ENCODE measurements at places on chromosomes 6 and 20.
A peak's percentile ranks its signal among the peaks of the same experiment; 100 is the strongest.

GRCh38 chr6:107524626-107525025 lies 34.7 kb downstream of the SOBP start:
- no peak for DNase-seq

DNA sequence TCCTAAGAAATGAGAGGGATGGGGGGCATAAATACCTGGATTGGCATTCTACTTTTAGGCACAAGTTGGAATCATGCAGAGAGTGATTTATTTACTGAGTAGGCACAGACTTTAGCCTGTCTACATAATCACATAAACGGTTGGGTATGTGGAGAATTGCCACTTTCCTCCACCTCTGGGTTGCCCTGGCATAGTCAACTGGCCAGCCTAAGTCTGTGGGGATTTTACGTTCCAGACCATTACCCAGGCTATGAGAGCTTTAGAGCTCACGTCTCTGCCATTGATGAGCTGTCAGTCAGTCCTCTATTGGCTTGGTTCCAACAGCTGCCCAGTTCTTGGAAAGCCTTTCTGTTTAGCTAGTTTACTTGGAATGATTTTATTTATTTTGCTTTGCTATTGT lies 5.0 kb upstream of the BHLHE23 start:
- DNase-seq = no peak

GRCh38 chr6:113011389-113011788 lies 664.3 kb downstream of the RFPL4B start:
- DNase-seq = no peak

GRCh38 chr20:53576586-53577318 lies 16.9 kb downstream of the ZNF217 start:
- peak; percentile 43 for DNase-seq

GRCh38 chr20:59078231-59078630 lies 35.6 kb upstream of the PRELID3B start:
- no peak for DNase-seq

GRCh38 chr6:146876271-146877151 lies 277.7 kb downstream of the ADGB start:
- no peak for DNase-seq

DNA sequence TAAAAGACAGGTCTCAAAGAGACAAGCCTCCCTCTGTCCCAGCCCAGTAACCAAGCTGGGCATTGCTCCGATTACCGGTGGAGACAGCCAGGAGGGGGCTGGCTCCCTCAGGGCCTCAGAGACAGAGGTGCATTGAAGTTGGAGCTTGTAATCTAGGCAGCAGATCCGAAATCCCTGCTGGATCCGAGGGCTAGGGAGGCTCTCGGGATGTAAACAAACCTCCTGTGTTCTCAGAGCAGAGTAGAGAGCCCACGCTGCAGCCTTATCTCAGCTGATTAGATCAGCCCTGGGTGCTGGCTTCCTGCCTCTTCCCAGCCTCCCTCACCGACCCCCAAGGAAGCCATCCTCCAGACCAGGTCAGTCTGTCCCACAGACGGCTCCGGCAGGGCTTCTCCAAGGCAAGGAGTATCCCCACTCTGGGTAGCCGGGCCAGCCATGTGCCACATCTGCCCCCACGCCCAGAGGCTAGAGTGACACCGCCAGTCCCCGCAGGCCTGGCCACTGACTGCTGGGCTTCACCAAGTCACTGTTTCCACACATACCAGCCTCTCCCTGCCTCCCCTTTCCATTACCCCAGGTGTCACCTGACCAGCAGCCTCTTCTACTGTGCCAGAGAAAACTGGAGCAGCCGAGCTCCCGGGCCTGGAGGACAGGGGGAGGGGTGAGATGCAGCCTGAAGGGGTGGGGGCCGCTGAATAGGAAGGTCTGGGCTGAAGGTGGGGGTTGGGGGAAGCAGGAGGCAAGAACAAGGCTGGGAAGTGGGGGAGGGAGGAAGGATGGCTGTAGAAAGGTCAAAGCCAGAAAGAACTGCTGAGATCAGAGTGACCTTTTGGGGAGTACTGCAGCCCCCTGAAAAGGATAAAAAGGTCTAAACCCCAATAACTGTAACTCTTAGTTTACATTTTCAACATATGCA lies 6.0 kb downstream of the SDC4 start:
- no peak for DNase-seq

DNA sequence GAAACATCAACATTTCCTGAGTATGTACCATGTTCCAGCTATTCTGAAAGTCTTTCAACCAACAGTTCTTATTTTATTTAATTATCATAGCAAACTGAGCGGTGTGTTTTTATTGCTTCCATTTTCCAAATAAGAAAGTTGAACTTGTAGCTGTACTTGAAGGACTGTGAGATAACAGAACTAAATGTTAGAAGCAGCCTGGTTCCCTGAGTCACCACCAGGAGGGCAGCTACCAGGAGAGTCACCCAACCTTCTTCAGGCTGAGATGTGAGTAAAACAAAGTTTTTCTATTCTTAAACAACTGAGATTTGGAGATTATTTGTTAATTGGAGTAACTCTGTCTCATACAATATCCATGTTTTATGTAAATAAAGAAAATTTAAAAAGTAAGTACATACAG lies 403.4 kb downstream of the PKHD1 start:
- DNase-seq = no peak

DNA sequence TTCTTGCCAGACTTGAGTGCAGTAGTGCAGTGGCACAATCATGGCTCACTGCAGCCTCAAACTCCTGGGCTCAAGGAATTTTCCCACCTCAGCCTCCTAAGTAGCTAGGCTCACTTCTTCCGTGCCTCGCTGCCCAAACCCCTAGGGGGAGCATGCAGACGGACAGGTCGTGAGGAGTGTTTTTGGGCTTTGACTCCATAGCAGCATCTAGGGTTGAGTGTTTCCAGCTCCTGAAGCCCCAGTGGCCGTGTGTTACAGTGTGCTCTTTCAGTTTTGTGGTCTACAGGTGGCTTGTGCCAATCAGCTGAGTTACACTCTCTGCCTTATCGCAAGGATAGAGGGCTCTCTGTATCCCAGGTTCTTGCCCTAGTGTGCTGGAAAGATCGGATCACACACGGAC lies 33.4 kb downstream of the NCOA3 start:
- DNase-seq = no peak

GRCh38 chr6:11803591-11803971 lies 25.0 kb upstream of the ADTRP start:
- DNase-seq = no peak

GRCh38 chr6:3724451-3725144 lies 26.9 kb downstream of the PXDC1 start:
- no peak for DNase-seq

- DNase-seq = no peak
Observed at GRCh38 chr6:84618046-84618752, 146.2 kb downstream of the TBX18 start.

DNA sequence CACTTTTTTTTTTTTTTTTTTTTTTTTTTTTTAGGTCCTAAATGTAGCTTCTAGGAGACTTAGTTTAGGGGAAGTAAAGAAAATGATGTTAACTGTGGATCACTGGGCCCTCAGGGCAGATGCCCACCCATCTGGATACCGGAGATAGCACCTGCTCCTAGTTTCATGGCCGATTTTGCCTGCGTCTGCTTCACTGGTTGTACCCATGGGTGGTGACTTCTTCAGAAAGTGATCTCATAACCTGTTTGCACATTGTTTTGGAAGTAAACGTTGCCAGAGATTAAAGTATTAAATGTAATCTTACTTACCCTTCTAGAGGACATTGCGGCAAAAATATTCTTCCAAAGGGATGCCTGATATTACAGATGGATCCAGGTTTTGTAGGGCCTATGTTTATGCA lies 79.8 kb upstream of the SGK1 start:
- DNase-seq = no peak

- DNase-seq = no peak
Observed at GRCh38 chr6:156111913-156112312, 656.3 kb upstream of the NOX3 start.

DNA sequence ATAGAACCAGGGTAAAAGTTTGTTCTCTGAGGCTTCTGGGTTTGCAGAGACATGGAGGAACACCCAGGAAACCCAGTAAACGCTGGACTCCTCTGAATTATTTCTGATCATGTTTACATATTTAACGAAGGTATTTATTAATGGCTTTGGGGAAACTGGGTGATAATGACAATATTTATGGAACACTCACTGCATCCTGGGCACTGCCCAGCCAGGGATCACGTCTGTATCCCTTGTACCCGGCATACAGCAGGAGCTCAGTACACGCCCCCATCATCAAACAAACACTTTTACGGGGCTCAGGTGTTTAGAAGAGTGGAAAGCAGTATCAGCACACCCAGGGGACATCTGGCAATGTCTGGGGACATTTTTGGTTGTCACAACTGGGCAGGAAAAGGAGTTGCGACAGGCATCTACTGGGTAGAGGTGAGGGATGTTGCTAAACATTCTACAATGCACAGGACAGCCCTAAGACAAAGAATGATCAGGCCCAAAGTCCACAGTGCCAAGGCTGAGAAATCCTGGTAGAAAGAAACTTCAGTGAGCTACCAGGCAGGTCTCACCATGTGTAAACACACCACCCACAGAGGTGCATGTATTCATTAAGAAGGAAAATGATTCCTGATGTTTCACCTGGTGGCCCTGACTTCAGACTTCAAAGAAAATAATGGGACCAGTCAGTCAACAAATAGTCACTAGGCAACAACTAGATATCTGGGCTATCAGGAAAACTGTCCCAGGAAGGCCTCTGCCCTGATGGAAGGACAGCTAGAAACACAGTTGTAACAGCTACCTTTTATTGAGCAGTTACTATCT lies 35.3 kb downstream of the ZMYND8 start:
- no peak for DNase-seq

DNA sequence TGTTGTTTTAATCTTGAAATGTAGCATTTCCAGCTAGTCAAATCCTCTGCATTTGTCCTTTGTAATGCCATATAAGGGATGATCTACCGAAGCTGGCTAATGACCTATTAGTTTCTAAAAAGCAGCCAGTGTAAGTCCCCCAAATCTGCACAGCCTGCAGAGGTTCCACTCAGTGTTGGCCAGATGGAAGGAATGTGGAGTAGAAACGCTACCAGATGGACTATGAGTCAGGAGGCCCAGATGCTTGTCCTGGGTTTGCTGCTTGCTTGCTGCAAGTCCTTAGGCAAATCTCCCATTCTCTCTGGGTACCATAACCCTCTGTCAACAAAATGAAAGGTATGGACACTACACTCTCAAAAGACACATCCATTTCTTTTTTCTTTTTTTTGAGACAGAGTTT lies 149.8 kb downstream of the BTBD9 start:
- no peak for DNase-seq

DNA sequence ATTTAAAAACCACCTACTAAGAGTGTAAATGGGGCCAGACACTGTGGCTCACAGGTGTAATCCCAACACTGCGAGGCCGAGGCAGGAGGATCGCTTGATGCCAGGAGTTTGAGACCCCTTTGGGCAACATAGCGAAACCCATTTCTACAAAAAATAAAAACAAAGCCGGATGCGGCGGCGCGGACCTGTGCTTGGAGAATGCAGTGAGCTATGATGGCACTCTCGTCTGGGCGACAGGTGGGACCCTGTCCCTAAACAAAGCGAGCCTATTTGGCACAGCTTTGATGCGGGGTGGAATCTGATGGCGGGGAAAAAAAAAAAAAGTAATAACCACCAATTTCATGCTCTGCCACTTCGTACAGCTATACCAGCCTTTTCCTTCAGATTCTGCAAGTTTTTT lies 1.1 kb downstream of the TCP1 start:
- DNase-seq = peak; percentile 25

DNA sequence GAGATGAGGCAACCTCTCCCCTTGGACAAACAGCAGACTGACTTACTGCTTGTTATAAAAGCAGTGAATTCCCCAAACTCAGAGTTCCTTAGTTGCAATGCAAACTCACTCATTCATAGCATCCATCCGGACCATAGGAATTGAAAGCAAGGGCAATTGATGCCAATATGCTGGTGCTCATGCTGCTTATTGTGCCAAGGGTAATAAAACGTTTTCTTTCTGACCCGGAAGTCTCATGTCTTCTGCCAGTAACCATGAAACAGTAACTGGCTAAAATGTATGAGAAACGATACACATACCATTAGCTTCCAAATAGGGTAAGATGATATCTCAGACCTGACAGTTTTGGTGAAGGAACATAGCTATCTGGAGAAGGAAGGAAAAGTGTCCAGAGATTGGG lies 18.1 kb downstream of the PRKN start:
- no peak for DNase-seq

DNA sequence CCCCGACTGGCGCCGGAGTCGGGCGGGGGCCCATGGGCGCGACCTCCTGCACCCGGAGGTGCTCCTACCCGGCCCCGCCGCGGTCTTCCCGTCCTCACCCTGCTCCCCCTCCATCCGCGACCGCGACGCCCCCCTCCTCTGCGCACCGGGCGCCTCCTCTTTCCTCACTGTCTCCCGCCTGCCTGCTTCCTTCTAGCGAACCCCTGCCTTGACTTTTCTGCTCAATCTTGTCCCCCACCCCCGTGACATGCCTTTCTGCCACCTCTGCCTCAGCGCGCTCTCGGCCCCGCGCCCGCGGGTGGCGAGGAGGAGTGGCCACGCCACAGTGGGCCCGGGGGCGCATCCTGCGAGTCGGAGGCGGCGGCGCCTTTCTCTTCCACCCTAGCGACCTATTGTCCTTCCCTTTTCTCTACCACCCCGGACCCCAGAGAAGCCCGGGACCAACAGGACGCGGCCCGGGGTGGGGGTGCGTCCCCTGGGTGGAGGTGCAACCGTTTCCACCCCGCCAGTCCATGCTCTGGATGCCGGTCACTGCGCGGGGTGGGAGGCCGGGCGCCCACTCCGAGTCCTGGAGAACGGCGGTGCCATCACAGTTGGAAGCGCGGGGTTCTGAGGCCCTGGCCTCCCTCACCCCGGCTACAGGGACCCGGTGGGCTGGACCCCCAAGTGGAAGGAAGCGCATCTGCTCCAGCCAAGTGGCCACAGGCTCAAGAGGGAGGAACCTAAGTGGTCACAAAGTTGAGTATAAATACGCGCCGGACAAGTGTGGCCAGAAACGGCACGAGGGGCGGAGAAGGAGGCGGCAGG lies 2.0 kb downstream of the PDE10A start:
- DNase-seq = no peak

- no peak for DNase-seq
Observed at GRCh38 chr6:27101824-27102223, 145.7 kb upstream of the PRSS16 start.

DNA sequence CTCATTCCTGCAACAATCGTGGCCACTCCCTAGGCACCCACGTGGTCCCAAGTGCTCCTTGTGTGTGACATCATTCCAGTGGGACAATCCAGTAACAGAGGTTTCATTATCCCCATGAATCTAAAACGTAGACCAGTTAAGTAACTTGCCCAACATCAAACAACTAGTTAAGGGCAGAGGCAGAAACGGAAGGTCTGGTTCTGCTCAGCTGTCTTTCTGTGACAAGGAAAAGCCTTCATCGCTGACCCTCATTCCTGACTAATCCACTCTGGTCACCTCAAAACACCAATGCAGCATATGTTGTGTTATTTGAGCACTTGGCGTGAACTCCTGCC lies 261.4 kb upstream of the JARID2 start:
- no peak for DNase-seq

DNA sequence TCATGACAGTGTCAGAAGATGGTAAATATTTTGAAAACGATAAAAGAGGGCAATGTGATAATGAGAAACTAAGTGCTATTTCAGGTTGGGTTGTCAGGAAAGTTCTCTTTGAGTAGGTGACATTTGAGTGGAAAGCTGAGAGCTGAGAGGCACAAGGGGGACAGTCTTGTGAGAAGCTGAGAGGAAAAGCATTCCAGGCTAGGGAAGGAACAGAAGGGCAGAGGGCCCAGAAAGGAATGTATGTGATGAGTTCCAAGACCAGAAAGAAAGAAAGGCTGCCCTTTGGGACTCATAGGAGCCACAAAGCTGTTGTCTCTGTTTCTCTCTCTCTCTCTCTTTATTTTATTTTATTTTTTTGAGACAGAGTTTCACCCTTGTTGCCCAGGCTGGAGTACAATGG lies 7.6 kb upstream of the RNF182 start:
- DNase-seq = no peak

All from CD4-positive, alpha-beta T cell treated with Interleukin-17A for 1 hour (primary cell).